ENCODE measurements at places on chromosomes 6 and 20. TPM values are rescaled to one million over a fixed set of nuclear protein-coding genes. Genes with fewer than 3 reads are reported as not detected.

LY6G6C gene
- total RNA-seq, result 80.0 TPM

SLC16A10 gene
- total RNA-seq, result 40.2 TPM

FABP7 gene
- total RNA-seq, result 35.6 TPM

CFB gene
- 4.9 TPM for total RNA-seq

PTK7 gene
- 71.3 TPM for total RNA-seq

SPINT3 gene
- not detected for total RNA-seq

ANKRD6 gene
- 3.4 TPM for total RNA-seq

PAK5 gene
- total RNA-seq, result 0.21 TPM

MEP1A gene
- 0.34 TPM for total RNA-seq

FLRT3 gene
- 36.6 TPM for total RNA-seq

CAGE1 gene
- not detected for total RNA-seq

DNA sequence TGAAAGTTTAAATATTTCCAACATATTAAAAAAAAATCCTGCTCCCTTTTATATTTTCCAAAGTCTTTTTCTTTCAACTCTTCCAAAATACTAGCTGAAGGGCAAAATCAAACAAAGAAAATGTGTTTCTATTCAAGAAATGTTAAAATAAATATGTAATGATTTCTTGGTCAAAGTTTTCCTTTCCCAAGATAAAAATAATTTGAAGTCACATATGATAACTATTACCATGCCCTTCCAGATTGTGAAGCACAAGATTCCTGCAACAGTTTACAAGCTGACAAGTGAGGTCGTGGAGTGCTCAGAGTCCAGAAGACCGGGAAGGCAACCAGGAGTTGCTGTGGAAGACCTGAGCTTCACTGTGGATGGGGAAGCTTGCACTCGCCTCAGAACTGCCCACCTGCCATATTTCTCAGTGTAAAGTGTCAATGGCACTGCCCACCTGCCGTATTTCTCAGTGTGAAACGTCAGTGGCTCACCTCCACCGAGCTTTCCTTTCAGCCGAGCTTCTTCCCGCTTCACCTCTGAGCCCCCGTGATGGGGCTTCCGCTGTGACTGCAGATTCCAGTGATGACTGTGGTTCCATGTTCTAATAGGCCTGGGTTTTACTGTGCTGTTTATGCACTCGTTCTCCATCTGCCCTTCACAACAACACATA, 160.5 kb downstream of the THBS2 start:
- H3K27me3 ChIP-seq, result no peaks in the 10 kb centered on the region
- H3K27ac ChIP-seq, result no peak overlapping the region
- no peaks in the 10 kb centered on the region for H3K36me3 ChIP-seq
- no peak overlapping the region for H3K4me3 ChIP-seq
- peaks cover 8% of the 10 kb centered on the region for H3K4me1 ChIP-seq

DNA sequence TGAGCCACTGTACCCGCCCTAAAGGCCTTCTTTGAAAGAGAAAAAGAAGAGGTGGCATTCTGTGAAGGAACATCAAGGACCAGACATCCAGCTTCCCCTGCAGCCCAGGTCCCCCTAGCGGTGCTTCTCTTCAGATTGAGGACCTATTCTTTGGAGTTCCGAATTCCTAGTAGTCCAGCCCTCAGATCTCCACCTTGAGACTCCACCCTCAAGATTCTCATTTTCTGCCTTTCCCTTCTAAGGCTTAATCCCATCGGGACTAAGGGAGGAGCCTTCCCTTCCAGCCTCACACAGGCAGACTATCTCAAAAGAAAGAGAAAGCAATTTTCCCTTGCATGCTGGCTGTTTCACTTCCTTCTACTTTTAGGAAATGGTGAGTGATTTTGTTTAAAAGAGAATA, 32.5 kb downstream of the MUC22 start:
- peaks cover 8% of the 10 kb centered on the region for H3K27me3 ChIP-seq
- peaks cover 3% of the 10 kb centered on the region for H3K4me1 ChIP-seq
- no peaks in the 10 kb centered on the region for H3K36me3 ChIP-seq
- no peak overlapping the region for H3K4me3 ChIP-seq
- H3K27ac ChIP-seq, result no peak overlapping the region

DNA sequence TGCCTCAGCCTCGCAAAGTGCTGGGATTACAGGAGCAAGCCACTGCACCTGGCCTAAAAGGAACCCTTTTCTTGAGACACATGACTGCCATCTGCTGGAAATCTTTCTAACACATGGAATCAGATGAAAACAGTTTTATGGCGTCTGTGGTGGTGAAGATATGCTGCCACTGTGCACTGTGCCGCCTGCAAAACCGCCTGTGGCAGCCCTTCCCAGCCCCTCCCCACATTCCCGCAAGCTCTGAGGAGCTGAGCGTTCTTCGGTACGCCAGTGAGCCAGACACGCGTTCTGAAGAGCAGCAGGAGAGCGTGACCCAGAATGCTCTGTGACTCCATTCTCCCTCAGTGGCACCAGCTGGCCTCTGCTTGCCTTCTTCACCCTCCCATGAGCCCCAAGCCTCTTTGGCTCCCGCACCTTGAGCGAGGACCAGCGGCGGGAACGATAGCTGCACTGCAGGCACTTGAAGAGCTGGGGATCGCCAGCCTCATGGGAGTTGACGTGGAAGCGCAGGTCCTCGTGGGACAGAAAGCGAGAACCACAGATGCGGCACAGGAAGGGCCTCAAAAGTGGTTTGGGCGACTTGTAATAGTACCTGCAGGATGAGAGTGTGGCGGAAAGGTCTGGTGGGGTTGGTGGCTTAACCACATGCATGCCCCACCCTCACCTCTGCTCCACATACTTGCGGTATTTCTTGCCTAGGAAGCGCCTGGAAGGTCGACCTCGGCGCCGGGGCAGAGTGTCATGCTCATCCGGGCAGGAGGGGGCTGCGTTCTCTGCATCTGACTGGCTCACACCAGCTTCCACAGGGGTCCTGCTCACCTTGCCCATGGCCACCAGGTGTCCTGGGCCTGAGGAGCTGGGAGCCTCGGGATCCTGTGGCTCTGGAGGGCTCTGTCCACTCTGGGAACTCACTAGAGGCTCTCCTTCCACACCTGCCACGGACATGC, 8.7 kb downstream of the ZNF335 start:
- peak; percentile 61 for DNase-seq
- H3K4me1 ChIP-seq, result no peaks in the 10 kb centered on the region
- H3K4me3 ChIP-seq, result no peak overlapping the region
- peaks cover 96% of the 10 kb centered on the region for H3K36me3 ChIP-seq
- no peaks in the 10 kb centered on the region for H3K27me3 ChIP-seq

GRCh38 chr6:111818539-111819226, 54.6 kb downstream of the FYN start:
- no peak for DNase-seq
- H3K27me3 ChIP-seq, result no peaks in the 10 kb centered on the region
- no peak overlapping the region for H3K4me3 ChIP-seq
- no peaks in the 10 kb centered on the region for H3K36me3 ChIP-seq
- H3K4me1 ChIP-seq, result peaks cover 19% of the 10 kb centered on the region

- no peaks in the 10 kb centered on the region for H3K27me3 ChIP-seq
- peaks cover 5% of the 10 kb centered on the region for H3K4me1 ChIP-seq
- peak overlapping the region; percentile 8 for H3K4me3 ChIP-seq
- H3K27ac ChIP-seq, result no peak overlapping the region
- DNase-seq, result no peak
These were observed 9.0 kb downstream of the EXOC2 start for GRCh38 chr6:683742-684440.

- H3K4me3 ChIP-seq, result peak overlapping the region; percentile 100
- peak overlapping the region; percentile 80 for H3K27ac ChIP-seq
- H3K27me3 ChIP-seq, result no peaks in the 10 kb centered on the region
- peak; percentile 87 for DNase-seq
- H3K36me3 ChIP-seq, result peaks cover 10% of the 10 kb centered on the region
These were observed 611 bp upstream of the RAB22A start for GRCh38 chr20:58308680-58309527.

DNA sequence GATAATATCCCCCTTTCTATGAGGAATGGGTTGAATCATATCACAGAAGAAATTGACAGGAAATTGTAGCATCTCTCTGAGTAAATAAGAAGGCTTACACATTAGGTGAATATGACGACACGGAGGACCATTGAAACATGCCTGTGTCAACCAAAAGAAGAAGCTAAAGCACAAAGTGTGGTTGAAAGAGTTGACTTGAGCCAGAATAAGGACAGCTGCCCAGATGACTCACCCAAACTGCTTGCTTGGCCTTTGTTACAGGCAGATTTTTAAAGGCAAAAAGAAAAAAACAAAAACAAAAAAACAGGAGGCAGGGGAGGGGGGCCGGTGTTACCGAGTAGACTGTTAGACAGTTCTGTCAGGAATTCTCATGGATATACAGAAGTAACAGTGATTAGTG, 129.8 kb upstream of the EDN1 start:
- H3K36me3 ChIP-seq, result peaks cover 20% of the 10 kb centered on the region
- H3K27me3 ChIP-seq, result no peaks in the 10 kb centered on the region
- H3K4me1 ChIP-seq, result no peaks in the 10 kb centered on the region
- no peak for DNase-seq
- no peak overlapping the region for H3K27ac ChIP-seq

DNA sequence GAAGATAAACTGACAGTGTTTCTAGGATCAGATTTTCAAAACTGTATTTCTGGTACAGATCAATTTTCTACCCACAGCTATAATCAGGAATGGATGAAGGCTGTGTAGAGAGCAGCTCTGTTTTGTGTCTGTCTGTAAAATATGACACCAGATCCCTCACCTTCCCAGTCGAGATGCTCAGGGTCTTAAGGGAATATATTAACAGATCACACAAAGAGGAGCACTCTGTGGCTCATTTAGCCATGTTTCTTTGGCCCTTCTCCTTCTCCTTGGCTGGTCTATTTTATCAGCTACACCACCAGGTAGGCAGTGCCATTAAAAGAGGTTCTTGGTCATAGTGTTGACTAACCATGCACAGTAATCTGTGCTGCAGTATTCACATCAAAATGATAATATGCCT, 82.6 kb downstream of the PREP start:
- no peak for DNase-seq
- H3K27ac ChIP-seq, result no peak overlapping the region
- H3K4me3 ChIP-seq, result no peak overlapping the region
- H3K27me3 ChIP-seq, result no peaks in the 10 kb centered on the region
- H3K36me3 ChIP-seq, result peaks cover 37% of the 10 kb centered on the region
- peaks cover 5% of the 10 kb centered on the region for H3K4me1 ChIP-seq

GRCh38 chr6:79115553-79116182, 37.6 kb upstream of the PHIP start:
- no peaks in the 10 kb centered on the region for H3K27me3 ChIP-seq
- DNase-seq, result no peak
- no peaks in the 10 kb centered on the region for H3K36me3 ChIP-seq
- no peaks in the 10 kb centered on the region for H3K4me1 ChIP-seq
- no peak overlapping the region for H3K4me3 ChIP-seq

GRCh38 chr20:41131594-41132387, 5.6 kb upstream of the PLCG1 start:
- DNase-seq, result peak; percentile 62
- no peaks in the 10 kb centered on the region for H3K36me3 ChIP-seq
- H3K27me3 ChIP-seq, result no peaks in the 10 kb centered on the region
- H3K4me1 ChIP-seq, result peaks cover 40% of the 10 kb centered on the region
- H3K4me3 ChIP-seq, result no peak overlapping the region

DNA sequence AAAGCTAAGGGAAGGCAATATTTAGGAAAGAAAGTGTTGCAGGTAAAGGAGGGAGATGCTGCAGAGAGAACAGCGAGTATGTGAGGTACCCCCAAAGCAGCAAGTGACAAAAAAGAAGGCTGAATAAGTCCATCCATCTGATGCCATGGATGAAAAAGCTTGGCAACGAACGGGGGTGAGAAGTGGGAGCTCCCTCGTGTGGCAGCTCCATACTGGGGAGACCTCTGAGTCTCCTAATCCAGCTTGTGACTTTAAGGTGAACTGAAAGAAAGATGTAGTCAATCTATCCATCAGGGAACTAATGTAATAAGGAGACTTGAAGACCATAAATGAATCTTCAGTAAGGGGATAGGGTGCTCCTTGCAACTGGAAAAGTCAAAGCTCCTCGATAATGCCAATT, 156.6 kb downstream of the OTOR start:
- H3K4me1 ChIP-seq, result no peaks in the 10 kb centered on the region
- no peaks in the 10 kb centered on the region for H3K27me3 ChIP-seq
- H3K36me3 ChIP-seq, result no peaks in the 10 kb centered on the region
- no peak for DNase-seq
- no peak overlapping the region for H3K4me3 ChIP-seq

GRCh38 chr20:8454137-8454712, 322.2 kb downstream of the PLCB1 start:
- H3K27me3 ChIP-seq, result no peaks in the 10 kb centered on the region
- no peaks in the 10 kb centered on the region for H3K36me3 ChIP-seq
- DNase-seq, result no peak

- no peak for DNase-seq
- H3K36me3 ChIP-seq, result no peaks in the 10 kb centered on the region
- H3K27ac ChIP-seq, result peak overlapping the region; percentile 30
- no peak overlapping the region for H3K4me3 ChIP-seq
- H3K4me1 ChIP-seq, result peaks cover 13% of the 10 kb centered on the region
These were observed 302.4 kb downstream of the THBS2 start for GRCh38 chr6:168951217-168951616.

GRCh38 chr6:144131248-144131709, 19.0 kb upstream of the STX11 start:
- H3K4me3 ChIP-seq, result no peak overlapping the region
- DNase-seq, result no peak
- no peaks in the 10 kb centered on the region for H3K36me3 ChIP-seq
- no peaks in the 10 kb centered on the region for H3K27me3 ChIP-seq
- H3K27ac ChIP-seq, result no peak overlapping the region
- H3K4me1 ChIP-seq, result no peaks in the 10 kb centered on the region

DNA sequence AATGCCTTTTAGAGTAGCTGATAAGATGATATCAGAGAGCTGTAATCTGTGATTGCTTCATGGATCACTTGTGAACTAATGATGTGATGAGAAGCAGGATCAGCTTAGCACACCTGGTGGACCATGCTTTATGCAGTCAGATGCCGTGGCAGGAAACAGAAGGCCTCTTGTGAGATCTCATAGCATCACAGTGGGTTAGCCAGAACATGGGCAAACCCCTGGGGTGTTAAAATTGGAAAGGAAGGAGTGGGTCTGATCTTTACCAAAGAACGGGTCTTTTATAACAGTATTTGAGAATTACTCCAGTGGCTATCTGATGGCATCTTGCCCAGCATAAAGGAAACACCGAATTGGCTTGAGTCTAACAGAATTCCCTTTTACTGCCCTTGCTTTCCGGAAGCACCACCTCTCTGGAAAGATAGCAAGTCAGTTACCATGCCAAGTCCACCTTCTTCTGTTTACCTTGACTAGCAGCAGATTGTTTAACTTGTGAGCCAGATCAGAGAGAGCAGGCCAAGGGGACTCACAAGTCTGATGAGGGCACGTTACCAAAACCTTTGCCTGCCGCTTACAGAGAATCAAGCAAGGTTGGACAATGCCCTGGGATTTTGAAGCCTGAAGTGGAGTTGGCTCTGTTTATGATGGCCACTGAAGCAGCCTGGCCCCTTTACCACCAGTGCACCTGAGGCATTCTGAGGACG, 20.9 kb upstream of the SRF start:
- H3K27me3 ChIP-seq, result no peaks in the 10 kb centered on the region
- H3K36me3 ChIP-seq, result peaks cover 17% of the 10 kb centered on the region
- no peak overlapping the region for H3K4me3 ChIP-seq

DNA sequence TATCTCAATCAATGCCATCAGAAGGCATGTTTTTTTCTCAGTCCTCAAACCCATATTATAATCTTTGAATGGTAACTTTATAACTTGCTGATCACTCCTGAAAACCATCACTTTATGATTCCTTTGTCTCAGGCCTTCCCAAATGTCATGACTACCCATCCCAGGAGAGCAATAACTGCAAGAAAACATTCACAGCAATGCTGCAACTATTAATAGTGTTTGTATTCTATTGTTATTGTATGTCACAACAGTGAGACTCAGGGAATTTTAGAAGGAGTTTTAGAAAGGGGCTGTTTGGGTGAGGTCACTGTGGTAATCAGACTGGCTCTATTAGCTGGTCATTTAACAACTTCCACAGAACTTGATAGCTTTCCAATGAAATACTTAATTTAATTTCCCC, 301.4 kb upstream of the TBX18 start:
- no peak overlapping the region for H3K4me3 ChIP-seq
- H3K27me3 ChIP-seq, result no peaks in the 10 kb centered on the region
- no peaks in the 10 kb centered on the region for H3K4me1 ChIP-seq
- no peaks in the 10 kb centered on the region for H3K36me3 ChIP-seq
- H3K27ac ChIP-seq, result peak overlapping the region; percentile 6
